ENCODE measurements at places on chromosomes 16 and 17.

DNA sequence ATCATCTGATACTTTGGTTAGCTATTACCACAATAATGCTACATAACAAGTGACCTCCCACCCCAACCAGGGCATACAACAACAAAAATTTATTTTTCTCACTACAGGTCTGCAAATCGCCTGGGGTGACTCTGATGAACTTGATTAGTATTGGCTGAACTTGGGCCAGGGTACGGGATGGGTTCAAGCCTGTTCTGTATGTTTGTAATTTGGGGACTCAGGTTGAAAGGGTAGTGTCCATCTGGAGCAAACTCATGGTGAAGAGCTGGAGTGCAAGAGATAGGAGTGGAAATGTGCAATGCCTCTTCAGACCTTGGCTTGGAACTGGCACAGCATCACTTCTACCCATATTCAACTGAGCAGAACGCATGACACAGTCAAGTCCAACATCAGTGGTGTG, 16.3 kb upstream of the NKD1 start:
- no peak for DNase-seq

- DNase-seq, result no peak
Measured at GRCh38 chr17:51848451-51848850, 310.1 kb downstream of the CA10 start.

DNA sequence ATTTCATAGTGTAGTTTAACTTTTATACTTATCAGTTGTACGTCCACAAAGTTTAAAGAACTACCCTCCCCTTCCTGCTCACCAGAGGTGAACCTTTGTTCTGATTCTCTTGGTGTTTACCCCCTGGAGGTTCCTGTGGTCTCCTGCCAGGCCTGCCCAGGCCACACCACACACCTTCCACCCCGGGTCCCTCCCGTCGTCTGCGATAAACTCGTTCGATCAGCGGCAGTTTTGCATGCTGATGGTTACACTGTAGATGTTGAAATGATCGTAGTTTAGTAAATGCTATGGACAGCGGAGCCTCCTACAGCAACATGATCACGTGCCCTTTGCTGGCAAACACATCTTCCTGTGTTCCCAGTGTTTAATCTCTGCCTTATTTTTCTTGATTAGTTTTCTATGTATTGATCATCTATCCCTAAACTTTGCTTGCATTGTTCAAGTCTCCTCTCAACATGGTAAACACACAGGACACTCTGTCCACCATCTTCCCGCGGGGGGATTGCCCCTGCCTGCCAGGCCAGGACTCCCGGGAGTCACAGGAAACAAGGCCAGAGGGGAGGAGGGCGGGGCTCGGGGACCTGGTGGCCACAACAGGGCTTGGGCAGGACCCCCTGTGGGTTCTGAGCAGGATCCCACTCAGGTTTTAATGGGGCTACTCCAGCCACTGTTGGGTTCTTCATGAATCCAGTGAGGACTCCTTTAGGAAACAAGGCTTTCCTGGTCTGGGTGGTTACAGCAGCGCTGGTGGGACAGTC, 2.8 kb upstream of the ACSF3 start:
- no peak for DNase-seq

DNA sequence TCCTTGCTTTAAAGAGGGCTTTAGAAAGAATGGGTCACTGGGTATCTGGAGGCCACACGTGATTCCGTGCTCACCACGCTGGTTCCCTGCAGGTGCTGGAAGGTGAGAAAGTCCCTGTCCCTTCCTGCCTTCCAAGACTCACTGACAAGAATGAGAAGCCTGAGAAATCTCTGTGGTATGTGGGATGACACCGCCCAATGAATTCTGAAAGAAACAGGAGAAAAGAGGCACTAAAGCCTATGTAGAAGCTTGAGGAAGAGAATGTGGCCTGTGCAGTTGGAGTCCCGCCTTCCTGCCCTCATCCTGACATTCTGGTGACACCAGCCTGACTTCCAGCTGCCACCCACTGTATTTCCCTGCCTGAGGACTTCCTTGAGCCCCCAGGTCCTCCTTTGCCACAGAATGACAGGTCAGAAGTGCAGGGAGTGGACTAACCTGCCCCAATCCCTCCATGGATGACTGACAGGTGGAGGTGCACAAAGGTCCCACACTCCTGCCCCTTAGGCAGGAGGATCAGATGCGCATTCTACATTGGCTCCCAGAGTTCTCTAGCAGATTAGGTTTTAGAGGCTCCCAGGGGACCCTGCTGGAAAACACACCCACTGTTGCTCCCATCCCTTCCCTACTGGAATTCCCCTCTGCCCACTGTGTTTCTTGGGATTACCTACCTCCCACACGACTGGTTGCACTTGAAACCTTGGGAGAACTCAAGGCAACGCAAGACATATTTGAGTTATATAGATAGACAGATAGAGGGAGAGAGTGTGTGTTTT, 38.6 kb upstream of the TENT4B start:
- no peak for DNase-seq

- DNase-seq, result no peak
Measured at GRCh38 chr16:65314627-65315008, 192.8 kb upstream of the CDH11 start.
